Sigmoid colon (tissue), 7 donors: ENCODE measurements at places on chromosomes 7 and 10.

DNA sequence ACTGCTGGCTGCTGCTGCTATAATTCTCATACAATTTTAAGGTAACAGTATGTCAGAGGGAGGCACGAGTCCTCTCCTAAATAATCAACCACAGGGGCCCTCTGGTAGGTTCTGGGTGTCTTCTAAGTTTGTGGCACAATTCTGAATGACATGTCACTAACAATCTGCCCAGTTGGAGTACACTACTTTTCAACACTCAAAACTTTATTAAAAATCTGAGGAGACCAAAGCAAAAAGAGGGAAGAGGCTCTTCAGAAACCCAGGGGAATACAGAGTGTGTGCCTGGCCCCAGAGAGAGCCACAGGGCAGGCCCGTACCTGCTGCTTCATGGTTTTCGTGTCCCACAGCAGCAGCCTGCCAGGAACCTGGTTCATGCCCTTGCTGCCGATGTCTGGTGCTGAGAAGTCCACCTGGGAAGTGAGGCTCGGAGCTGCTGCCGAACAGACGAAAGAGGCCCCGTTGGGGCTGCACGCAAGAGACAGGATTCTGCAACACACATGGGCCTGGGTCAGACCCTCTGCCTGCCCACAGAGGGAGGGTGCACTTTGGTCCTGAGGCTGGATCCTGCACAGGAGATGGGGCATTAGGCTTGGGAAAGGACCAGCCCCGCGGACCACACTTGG lies 18.3 kb downstream of the WDR91 start:
- no peak for DNase-seq

DNA sequence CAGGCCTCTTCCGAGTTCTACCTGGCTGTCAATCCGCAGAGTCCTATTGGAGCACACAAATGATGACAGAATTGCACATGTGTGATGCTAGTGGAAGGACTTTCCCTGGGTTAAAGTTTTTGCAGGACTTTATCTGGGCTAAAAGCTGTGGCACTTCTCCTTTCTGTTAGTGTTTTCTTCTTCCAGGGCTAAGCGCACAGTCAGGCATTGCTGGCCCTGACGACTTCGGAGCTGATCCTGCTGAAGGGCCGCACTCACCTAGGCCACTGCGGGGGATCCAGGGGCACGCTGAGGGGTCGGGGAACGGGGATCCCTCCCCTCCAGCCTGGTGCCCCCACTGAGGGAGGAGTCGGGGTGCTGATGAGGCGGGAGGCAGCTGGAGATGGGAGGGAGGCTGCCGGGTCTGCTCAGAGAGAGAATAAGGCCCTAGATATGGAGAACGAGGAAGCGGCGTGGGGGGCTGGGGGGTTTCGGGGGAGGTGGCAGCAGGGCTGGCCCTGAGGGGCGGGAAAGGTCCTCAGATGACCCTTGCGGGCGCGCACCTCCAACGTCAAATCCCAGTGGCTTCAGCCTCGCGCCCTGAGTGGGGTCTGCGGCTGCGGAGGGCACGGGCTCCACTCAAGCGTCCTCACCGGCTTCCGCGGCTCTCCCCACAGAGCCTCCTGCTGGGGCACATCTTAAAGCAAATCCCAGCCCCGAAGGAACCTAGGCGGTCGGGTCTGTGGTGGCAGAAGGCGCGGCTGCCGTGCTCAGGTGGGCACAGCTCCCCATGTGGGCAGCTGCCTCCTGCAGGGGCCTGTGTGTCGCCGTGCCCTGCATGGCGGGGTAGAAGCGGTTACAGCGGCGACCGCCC lies 30.9 kb downstream of the AGR3 start:
- no peak for DNase-seq

DNA sequence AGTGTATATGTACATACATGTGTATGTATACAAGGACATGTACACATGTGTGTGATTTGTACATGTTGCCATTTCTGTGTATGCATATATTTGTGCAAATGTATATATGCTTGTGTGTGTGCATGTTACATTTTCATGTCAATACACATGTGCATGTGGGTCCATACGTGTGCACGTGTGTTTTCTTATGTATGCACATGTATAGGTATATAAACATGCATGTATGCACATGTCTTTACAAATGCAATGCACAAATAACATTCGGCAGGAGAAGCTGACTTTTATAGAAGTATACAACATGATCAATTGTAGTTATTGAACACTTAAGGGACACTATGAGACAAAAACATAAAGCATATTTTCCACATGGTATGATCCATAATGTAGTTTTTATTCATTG lies 307.4 kb upstream of the SEMA3C start:
- no peak for DNase-seq

DNA sequence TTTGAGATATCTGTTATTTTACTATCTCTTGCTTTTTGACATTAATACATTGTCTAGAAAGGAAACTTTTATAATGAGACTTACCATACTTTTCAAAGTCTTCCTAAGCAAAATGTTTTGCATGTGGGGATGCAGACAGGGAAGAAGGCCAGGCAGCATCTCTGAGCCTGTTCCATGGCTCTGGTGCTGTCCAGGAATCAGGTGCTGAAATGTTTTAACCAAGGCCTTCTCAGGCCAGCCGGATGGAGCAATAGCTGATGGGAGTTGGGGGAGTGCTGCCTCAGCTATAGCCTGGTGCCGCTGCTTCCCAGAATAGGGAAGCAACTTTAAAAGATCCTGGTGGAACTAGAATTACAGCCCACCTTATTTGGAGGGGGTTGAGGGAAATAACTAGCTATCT lies 38.5 kb downstream of the CRTAC1 start:
- DNase-seq = no peak
